Epithelial cell of prostate (primary cell): ENCODE measurements at places on chromosomes 5 and 9.

DNA sequence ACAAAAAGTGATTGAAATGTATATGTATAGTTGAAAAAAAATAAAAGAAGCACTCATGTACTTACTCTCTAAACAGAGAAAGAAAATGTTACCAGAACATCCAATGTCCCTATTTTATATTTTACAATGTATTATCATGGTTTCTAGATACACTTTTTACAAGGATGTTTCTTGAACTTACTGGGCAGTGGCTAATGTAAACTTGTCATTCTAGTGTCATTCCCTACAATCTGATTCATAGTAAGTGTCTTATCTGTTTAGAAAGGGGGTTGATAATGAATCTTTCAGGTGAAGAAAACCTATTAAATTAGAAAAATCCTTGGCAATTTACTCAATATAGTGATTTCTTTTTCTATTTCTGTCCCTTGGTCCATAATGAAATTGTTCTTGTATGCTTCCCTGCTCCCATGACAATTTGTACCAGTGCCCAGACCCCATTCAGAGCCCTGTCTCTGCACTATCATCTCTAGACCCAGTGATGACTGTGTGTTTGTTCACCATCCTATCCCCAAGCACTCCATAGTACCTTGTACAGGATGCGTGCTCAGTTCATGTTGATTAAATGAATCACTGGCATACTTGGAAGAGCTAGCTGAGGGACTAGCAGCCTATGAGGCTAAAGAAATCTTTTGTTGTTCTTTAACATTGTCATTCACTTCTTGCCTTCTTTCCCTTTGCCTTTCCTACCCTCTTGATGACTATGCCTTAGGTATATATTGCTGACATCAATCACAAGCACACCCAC, 101.2 kb downstream of the HMHB1 start:
- peak; percentile 77 for DNase-seq

GRCh38 chr9:106816524-106816923, 46.4 kb upstream of the ZNF462 start:
- DNase-seq, result no peak

GRCh38 chr5:74516211-74516636, 124.3 kb downstream of the ENC1 start:
- no peak for DNase-seq

- no peak for DNase-seq
Observed at GRCh38 chr5:60076746-60077145, 183.2 kb upstream of the PDE4D start.

- DNase-seq, result no peak
Observed at GRCh38 chr9:132857616-132858342, 20.3 kb downstream of the AK8 start.

GRCh38 chr5:104952876-104953275, 1390.3 kb upstream of the NUDT12 start:
- DNase-seq, result no peak

DNA sequence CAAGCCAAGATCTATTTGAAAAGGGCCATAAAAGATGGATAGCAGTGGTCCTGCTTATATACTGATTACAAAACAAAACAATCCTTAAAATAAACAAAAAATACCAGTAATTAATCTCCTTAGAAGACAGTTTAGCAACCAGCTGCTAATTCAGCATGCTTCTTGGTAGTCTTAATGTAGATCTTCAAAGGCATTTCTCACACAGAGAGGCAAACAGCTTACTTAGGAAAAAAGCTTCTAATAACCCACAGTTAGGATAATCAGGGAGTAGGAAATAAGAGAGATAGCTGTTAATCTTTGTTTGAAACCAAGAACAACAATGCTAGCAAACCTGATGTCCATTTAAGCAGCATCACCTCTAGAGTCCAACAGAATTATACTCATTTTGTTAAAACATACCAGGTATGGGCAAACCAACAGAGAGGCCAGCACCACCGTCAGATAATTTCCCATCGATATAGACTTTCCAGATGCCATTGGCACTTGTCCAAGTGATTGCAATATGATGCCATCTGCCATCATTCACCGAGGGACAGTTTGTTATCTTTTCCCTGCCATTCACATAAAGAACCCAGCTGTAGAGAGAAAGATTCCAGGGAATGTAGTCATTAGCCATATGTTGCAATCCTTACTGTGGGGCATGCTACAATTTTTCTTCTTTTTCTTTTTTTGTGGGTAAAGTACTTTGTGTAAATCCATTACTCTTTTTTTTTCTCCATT, 105.6 kb upstream of the TXNDC8 start:
- no peak for DNase-seq

- DNase-seq, result no peak
Observed at GRCh38 chr5:153926201-153926600, 112.5 kb downstream of the FAM114A2 start.

- DNase-seq, result no peak
Observed at GRCh38 chr5:117077142-117077541, 502.5 kb upstream of the SEMA6A start.

GRCh38 chr9:114281473-114282103, 41.3 kb upstream of the ORM1 start:
- no peak for DNase-seq

- DNase-seq, result no peak
Observed at GRCh38 chr9:135320331-135320730, 159.3 kb upstream of the PPP1R26 start.

DNA sequence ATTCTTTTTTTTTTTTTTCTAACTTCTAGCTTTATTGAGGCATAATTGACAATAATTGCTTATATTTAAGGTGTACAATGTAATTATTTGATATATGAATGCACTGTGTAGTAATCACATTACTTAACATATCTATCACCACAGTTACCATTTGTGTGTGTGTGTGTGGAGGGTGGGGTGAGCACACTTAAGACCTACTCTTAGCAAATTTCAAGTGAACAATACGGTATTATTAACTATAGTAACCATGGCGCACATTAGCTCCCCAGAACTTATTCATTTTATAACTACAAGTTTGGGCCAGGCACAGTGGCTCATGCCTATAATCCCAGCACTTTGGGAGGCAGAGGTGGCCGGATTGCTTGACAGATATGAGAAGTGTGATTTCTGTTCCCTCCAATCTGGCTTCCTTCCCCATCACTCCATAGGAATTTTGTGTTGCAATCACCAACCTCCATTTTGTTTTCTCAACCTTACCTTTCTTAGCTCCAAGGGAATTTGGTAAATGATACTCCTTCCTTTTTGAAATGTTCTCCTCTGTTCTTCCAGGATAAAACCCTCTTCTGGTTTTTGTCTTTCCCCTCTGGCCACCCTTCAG, 14.9 kb downstream of the TXN start:
- no peak for DNase-seq

DNA sequence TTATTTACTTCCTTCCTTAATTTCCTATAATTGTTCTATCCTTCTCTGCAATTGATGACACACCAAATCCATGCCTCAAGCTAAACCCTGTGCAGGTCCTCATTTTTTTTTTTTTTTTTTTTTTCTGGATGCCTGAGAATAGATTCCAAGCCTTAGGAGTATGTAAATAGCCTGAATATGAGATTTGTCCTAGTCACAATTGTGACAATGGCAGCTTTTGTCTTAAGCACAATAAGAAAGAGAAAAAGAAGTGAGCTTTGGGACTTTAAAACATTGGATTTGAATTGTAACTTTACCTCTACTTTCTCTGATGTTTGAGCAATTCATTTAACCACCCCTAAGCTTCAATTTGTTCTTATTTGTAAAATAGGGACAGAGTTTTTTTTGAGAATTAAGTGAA, 280.5 kb downstream of the TUSC1 start:
- no peak for DNase-seq

GRCh38 chr5:166365164-166365563, 1926.3 kb upstream of the WWC1 start:
- DNase-seq, result no peak

GRCh38 chr5:101955891-101956290, 340.2 kb downstream of the SLCO4C1 start:
- no peak for DNase-seq

- no peak for DNase-seq
Observed at GRCh38 chr5:33964132-33964700, 20.3 kb downstream of the SLC45A2 start.

- DNase-seq, result peak; percentile 48
Observed at GRCh38 chr5:38598994-38599617, 42.7 kb upstream of the LIFR start.

DNA sequence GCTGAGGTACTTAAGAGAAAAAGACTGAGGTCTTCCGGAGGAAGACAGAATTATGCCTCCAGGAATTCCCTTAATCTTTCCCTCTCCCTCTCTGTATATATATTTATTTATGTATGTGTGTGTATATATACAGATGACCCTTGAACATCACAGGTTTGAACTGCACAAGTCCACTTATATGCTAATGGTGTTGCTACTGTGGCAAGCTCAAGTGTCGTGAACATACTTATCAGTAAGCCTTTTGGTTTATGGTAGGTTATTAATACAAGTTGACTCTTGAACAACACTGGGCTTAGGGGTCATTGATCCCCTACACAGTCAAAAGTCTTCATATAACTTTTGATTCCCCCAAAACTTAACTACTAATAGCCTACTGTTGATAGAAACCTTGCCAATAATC, 106.8 kb downstream of the NUDT12 start:
- no peak for DNase-seq

- DNase-seq, result no peak
Observed at GRCh38 chr9:18146329-18146728, 327.6 kb upstream of the ADAMTSL1 start.

- no peak for DNase-seq
Observed at GRCh38 chr5:6342689-6343315, 35.5 kb downstream of the MED10 start.

GRCh38 chr5:38672059-38672788, 115.8 kb upstream of the LIFR start:
- no peak for DNase-seq

DNA sequence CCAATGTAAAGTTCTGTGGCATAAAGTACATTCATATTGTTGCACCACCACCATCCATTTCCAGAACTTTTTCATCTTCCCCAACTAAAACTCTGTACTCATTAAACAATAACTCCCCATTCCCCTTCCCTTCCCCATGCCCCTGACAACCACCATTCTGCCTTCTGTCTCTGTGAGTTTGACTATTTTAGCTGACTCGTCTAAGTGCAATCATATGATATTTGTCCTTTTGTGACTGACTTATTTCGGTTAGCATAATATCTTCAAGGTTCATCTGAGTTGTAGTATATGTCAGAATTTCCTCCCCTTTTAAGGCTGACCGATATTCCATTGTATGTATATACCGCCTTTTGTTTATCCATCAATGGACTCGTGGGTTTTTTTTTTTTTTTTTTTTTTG, 29.0 kb upstream of the SMU1 start:
- DNase-seq, result no peak

GRCh38 chr9:36035006-36035405, 1.7 kb upstream of the RECK start:
- no peak for DNase-seq

DNA sequence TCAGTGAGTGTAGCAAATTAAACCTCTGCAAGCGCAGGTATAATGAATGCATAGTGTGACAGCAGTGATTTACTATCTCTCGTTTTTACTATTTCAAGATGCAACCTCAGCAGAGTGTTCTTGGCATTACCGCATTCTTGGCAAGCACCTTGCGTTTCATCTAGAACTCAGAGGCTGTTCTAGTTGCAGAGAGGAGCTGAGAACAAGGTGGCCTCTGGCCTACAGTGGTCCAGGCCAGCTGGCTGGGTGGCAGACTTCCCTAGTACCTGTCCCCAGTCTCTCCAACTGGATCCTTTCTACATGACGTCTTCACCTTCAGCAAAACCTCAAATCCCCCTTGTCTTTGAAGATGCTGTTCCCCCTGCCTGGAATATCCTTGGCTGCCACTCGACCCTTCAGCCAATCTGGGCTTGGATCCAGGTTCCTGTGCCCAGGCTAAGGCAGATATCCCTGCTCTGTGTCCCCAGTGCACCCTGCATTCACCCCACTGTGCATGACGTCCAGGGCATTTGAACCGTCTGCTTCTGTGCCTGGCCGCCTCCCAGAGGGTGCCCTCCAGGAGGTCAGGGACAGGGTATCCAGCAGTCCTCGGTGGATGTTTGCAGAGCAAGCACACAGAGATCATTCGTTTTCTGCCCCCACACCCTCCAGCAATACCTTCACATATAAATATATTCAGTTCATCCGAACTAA, 120.4 kb upstream of the CPEB4 start:
- no peak for DNase-seq

DNA sequence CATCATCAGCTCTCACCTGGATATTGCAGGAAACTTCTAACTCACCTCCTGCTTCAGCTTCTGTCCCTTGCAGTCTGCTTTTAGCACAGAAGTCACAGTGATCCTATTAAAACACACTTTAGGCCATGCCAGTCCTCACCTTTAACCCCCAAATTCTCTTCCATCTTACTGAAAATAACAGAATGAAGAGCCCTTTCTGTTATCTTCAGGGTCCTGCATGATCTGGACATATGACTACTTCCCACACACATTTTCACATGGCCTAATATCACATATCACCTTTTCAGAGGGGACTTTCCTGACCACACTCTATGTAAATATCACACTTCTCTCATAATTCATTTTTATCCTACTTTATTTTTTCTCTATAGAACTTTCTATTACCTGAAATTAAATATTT, 550.6 kb upstream of the CLINT1 start:
- DNase-seq, result no peak
